ENCODE measurements at places on chromosomes 1 and 21.
A peak's percentile ranks its signal among the peaks of the same experiment; 100 is the strongest.

DNA sequence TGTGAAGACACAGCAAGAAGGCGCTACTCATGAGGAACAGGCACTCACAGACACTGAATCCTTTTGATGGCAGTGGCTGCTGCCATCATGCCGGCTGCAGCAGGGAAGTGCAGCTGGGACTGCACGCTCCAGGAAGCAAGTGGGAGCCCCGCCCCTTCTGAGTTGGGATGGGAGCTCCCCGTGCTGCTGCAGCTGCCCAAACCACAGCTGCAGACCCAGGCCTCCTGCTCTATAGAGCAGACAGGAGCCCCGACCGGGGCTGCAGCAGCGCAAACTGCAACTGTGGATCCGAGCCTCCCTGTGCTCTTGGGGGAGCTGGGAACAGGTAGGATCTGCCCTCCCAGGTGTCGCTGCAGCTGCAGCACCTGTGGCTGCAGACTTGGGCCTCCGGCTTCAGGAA is 65.2 kb upstream of the MARK1 start:
- DNase-seq = no peak

DNA sequence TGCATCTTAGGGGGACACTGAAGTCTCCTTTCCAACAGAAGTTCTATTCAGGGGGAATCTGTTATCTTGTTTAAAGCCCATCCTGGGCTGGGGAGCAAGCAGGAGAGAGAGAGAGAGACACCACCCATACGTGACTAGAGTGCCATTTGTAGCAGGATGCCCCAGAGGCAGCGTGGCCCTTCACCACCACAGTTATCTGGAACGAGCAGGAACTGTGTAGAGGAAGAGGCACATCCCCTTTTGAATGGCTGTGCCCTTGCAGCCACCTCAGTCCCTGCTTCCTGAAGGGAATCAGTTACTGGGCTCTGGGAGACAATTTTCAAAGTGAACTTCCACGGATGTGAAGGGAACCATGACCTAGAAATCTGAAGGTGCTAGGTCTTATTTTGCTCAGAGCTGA is 19.4 kb upstream of the LAMTOR5 start:
- DNase-seq = no peak

- no peak for DNase-seq
Measured at GRCh38 chr1:225413708-225414375, 14.0 kb downstream of the LBR start.

DNA sequence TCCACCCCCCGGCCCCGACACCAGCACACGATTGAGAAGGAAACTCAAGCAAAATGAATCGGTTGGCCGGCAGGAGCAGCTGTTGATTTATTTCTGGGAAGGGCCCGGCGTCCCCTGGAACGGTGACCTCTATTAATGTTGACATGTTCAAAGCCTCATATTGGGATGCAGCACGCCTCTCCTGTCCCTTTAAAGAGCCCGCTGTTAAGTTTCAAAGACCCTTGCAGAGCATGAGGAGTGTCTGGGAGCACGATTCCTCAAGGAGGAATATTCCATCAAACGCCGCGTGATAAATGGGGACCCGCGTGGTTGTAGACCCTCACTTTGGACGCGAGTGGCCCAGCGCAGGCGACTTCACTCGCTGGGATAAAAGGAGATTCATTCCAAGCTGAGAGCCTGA is 21.5 kb upstream of the ACTL8 start:
- DNase-seq = no peak

GRCh38 chr1:193320270-193320669 is 133.9 kb upstream of the B3GALT2 start:
- DNase-seq = no peak

GRCh38 chr1:2525572-2525919 is 850 bp downstream of the PANK4 start:
- DNase-seq = no peak

DNA sequence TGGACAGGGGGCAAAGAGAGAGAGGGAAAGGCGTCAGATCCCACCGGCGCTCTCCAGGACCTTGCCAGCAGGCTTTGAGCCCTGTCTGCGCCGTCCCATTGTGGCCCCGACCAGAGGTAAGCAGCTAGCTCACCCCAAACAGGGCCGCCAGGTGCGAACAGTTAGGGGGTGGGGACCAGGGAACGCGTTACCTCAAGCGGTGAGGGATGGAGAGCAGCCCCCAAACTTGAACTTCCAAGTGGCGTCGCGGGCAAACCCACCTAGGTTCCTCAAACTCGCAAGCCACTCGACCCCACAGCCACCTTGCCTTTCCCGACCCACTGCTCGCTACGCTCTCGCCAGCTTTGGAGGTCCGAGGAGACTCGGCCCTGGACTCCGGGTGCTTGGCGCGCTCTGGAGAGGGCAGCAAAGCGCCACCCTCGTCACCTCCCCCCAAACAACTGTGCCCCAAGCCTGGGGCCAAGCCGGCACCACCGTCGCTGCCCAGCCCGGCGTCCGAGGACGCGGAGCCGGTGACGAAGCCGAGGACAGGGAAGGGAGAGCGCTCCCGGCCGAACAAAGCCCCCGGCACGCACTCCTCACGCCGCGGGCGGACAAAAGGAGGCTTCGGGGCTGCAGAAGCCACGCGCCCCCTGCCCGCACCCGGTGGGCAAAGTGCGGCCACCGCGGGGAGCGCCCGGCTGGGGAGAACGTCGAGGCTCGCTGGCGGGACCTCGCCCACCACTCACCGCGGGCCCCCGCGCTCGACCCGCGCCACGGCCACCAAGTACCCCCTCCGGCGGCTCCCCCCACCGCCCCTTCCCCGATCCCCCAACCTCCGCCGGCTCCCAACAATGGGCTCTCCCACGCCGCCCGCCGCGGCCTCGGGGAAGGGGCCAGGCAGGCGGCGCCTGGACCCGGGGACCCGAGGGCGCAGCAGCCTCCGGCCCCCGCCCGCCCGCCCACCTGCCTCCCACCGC is 976 bp downstream of the SSBP3 start:
- no peak for DNase-seq

GRCh38 chr1:247332215-247332622 is 552 bp upstream of the ZNF496 start:
- no peak for DNase-seq

DNA sequence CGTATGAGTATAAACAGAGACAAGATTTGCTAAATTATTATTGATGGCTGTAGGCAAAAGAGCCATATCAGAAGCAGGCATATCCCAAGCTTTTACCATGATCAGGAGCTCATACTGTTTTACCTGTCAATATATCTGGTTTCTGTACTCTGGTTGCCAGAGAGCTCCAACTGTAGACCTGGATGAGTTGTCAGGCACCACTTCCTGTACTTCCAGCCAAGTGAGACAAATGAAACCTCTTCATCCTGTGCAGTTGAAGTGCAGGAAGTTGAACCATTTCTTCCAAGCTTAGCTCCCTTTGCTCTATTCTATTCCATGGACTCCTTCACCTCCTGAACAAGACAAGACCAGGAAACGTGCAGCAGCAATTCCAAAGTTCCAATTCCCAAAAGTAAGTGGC is 115.6 kb downstream of the ZNF281 start:
- no peak for DNase-seq

DNA sequence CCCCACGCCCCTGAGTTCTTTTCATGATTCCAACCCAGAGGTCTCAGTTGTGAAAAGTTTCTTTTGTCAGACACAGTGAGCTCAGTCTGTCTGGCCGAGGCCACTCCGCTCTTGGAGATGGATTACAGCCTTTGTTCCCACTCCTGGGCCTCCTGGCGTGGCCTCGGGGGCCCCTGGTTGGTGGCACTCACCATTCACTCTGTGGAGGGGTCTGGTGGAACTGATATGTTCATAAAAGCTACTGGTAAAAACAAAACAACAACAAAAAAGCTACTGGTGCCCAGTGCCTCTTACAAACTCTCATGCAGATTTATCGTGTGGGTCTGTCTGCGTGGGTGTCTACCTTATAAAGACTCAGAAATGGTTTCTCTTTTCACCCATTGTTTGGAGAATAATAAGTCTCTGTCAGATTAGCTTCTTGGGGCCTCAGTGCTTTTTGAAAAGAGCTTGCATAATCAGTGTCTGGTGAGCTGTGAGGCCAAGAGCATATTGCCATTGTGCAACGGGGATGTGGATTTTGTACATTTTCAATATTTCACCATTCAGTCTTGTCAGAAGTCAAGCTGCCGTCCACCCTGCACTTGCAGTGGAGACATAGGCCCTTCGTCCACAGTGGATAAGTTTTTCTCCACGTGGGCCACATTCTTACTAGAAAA is 86.7 kb downstream of the GALNT2 start:
- DNase-seq = peak; percentile 51

- no peak for DNase-seq
Measured at GRCh38 chr1:7550261-7550865, 220.7 kb upstream of the VAMP3 start.

- DNase-seq = no peak
Measured at GRCh38 chr1:243336163-243336562, 80.3 kb downstream of the SDCCAG8 start.

- DNase-seq = no peak
Measured at GRCh38 chr1:175620376-175620775, 123.0 kb downstream of the TNR start.

DNA sequence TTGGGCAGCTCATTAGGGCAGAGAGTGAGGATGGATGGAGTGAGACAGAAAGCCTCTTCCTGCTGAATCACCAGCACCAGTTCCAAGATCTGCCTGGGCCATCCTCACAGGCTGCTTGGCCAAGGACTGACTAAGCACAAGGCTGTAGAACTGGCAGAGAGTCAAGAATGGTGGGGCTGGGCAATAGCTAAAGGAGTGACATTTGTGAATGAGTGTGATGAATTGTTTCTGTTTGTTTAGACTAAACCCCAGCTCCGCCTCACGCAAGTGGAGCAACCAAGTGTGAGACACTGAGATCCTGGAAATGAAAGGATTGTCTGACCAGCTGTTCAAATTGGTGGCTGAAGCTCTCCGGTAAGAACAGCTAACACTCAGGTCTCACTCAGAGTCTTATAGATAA is 38.6 kb downstream of the BRINP2 start:
- DNase-seq = peak; percentile 99

DNA sequence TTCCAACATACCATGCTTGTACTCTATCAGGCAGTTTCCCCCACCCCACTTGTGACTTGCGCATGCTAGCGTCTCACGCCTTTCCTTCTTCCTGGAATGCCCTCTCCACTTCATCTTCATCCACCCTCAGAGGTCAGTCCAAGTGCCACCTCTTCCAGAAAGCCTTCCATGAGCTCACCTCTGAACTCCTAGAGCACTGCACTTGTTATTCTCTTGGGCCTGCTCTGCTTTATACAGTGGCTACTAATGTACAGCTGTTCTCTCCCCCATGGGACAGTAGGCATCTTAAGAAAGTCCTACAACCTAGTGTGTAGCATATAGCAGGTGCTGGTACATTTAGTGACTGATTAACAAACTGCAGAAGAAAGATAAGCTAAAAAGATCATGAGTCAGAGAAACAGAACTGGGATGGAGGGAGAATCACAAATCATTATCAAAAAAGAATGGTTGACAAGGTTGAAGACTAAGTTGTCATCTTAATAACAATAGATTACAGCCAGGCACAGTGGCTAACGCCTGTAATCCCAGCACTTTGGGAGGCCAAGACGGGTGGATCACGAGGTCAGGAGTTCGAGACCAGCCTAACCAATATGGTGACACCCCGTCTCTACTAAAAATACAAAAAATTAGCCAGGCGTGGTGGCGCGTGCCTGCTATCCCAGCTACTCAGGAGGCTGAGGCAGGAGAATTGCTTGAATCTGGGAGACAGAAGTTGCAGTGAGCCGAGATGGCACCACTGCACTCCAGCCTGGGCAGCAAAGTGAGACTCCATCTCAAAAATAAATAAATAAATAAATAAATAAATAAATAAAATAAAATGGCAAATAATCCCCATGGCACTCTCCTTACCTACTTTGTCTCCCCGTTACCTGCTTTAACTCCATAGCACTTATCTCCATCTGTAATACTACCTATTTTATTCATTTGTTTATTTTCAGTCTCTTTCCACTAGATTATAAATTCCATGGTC is 16.3 kb upstream of the TSPAN1 start:
- no peak for DNase-seq

- DNase-seq = no peak
Measured at GRCh38 chr1:64231654-64232053, 28.2 kb downstream of the UBE2U start.

GRCh38 chr21:38247738-38248510 is 8.9 kb upstream of the KCNJ15 start:
- no peak for DNase-seq

DNA sequence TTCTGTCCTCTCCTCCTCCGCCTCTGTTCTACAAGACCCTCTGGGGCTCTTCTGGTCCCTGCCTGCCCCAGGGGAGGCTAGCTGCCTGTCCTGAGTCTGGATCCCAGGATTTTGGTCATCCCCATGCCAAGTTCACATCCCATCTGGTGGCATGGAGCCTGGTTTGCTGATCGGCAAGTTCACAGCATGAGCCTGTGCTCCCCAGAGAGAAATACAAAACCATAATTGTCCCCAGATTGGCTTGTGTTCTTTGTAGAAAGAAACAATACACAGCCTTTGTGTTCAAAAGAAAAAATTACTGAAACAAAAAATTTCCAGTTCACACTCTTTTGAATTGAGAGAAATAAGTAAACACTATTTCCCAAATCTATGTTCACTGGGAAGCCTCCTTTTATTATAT is 149.4 kb upstream of the ZC3H12A start:
- no peak for DNase-seq

DNA sequence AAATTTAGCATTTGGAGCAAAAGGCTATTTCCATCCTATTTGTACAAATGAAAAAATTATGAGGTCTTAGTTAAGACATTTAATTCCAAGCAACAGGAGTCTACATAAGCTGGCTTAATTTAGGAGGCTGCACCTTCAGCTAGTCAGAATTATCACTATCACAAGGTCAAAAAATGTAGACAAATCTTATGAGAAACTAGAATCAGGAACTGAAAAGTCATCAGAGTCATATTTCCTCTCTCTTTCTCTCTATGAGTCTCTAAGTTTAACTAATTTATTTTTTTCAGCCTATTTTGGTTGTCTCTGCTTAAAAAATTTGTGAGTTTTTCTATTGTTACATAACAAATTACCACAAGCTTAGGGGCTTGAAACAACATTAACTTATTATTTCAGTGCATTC is 807.1 kb upstream of the PRMT6 start:
- DNase-seq = no peak

DNA sequence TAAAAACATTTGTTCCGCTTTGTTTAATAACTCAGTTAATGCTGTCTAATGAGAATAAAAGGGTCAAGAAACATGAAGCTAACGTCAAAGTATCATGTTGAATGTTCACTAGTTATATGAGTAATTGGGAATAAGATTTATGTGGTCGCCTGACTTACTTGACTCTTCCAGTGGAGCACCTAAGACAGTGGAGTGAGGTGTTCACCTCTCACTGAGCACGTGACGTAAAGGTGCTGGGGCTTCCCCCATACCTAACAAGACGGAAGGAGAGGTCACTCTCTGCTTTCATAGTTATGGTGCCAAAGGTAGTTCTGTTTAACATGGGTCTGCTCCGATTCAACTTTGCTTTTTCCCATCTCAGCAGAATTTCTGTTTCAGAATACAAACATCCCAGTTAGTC is 686 bp downstream of the KMO start:
- DNase-seq = no peak

- no peak for DNase-seq
Measured at GRCh38 chr1:36567601-36568341, 85.1 kb upstream of the CSF3R start.

GRCh38 chr1:67676946-67677345 is 8.1 kb upstream of the GADD45A start:
- DNase-seq = no peak

DNA sequence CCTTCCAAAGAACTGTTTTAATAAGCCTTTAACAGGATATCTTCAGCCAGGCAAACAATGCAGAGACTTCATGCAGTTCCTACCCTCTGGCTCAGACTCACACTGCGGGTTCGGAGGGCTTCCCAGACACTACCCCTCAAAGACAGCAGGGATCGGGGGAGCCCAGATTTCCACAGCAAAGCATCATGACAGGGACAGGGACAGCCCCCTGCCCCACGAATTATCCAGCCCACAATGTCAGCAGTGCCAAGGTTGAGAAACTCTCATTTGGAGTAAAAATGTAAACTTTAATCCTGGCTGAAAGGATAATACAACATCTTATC is 20.1 kb downstream of the NPHP4 start:
- DNase-seq = no peak
